ENCODE measurements at places on chromosomes 1 and 21. TPM values are rescaled to one million over a fixed set of nuclear protein-coding genes. Genes with fewer than 3 reads are reported as not detected.

DNA sequence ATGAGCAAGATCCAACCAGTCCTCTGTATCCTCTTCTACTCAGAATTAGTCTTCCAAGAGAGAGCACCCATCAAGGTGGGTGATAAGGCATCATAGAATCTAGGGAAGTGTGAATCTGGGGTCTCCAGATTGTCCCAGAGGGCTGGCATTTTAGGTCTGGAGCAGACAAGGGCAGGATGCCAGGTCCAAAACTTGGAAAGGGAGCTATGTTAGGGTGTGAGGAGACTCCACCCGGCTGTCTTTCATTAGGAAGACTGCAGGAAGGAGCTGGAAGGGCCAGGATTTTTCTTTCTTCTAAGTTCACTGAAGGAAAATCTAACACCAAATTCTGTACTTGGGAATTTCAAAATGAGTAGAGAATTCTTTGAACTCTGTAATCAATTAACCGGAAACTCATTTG lies 86.1 kb upstream of the BMP8A start:
- DNase-seq = no peak
- no peaks in the 10 kb centered on the region for H3K27me3 ChIP-seq
- no peak overlapping the region for H3K4me3 ChIP-seq
- no peak overlapping the region for H3K27ac ChIP-seq
- peaks cover 43% of the 10 kb centered on the region for H3K4me1 ChIP-seq

- H3K4me3 ChIP-seq = no peak overlapping the region
- H3K36me3 ChIP-seq = no peaks in the 10 kb centered on the region
- H3K27me3 ChIP-seq = no peaks in the 10 kb centered on the region
- DNase-seq = no peak
Observed at GRCh38 chr1:56072310-56072709, 507.1 kb downstream of the PLPP3 start.

- H3K36me3 ChIP-seq = peaks cover 43% of the 10 kb centered on the region
- H3K4me1 ChIP-seq = peaks cover 50% of the 10 kb centered on the region
- DNase-seq = no peak
- no peaks in the 10 kb centered on the region for H3K27me3 ChIP-seq
- H3K4me3 ChIP-seq = no peak overlapping the region
Observed at GRCh38 chr1:40241362-40241761, 6.4 kb upstream of the TMCO2 start.

The OR2T35 gene
- total RNA-seq = not detected

The COL18A1 gene
- 55.9 TPM for total RNA-seq

Data from SJSA1 (cell line).